Fibroblast of gingiva (primary cell): ENCODE measurements at places on chromosomes 11 and 22.

- DNase-seq, result no peak
Measured at GRCh38 chr11:35146711-35147110, 7.7 kb downstream of the CD44 start.

- peak; percentile 26 for DNase-seq
Measured at GRCh38 chr11:32006799-32007388, 84.0 kb upstream of the RCN1 start.

DNA sequence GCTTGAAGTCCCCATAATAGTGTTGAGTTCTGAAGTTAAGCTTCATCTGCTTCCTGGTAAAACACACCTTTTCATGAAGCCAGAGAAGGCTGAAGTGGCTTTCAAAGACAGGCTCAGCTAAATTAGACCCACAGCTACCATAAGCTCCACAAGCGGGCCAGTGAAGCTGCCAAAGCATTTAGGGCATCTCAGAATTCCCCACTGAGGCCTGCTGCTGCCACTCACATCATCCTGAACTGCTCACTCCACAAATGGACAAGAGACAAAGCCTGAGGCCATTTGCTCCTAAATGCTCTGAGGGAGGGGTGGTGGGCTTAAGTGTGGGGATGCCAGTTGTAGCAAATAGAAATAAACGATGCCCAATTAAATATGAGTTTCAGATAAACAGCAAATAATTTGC lies 14.6 kb downstream of the CCDC83 start:
- no peak for DNase-seq

DNA sequence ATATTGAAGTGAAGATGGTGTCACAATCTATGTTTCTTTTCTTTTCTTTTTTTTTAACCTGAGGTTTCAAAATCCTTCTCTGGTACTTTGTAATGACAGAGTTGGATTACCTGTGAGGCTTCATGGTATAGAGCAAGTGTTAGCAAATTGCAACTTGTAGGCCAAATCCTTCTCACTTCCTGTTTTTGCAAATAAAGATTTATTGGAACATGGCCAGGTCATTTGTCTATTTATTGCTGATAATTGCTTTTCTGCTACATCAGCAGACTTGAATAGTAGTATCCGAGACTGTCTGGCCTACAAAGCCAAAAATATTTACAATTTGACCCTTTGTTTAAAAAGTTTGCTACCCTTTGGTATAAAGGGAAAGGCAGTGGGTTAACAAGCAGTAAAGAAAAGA lies 1059.4 kb upstream of the CCDC90B start:
- no peak for DNase-seq

DNA sequence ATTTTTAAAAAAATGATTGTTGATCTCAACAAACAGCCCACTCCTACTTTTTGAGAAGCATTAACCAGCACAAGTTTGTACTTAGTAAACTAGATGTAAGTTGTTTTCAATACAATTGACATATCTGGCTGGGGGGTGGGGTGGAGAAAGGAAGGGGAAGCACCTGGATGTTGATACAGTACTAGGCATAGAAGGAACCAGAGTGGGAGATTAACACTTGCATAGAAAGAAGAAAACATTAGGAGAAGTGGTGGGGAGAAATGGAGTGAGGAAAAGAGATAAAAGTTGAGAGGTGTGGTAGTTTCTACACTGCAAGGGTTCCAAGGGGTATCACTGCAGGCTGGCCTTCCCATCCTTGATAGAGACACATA lies 10.6 kb upstream of the GAB2 start:
- no peak for DNase-seq

DNA sequence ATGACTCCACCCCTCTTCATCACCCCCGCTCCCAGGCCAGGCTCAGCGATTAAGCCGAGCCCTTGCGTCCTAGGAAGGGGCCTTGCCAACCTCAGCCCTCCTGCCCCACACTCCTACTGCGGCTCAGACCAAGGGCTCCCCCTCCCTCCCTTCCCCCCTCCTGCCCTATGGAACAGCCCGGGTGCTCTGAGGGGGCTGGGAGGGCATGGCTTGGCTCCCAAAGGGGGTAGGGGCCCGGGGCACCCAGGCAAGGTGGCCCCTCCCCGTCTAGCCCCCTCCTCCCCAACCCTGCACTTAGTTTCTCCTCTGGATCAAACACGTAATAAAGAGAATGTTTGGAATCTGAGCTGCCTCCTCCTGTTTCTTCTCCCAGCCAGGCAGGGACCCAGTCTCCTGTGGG lies 6.3 kb downstream of the RCOR2 start:
- DNase-seq, result no peak

- DNase-seq, result no peak
Measured at GRCh38 chr11:5300251-5300650, 1.5 kb downstream of the OR51B4 start.

DNA sequence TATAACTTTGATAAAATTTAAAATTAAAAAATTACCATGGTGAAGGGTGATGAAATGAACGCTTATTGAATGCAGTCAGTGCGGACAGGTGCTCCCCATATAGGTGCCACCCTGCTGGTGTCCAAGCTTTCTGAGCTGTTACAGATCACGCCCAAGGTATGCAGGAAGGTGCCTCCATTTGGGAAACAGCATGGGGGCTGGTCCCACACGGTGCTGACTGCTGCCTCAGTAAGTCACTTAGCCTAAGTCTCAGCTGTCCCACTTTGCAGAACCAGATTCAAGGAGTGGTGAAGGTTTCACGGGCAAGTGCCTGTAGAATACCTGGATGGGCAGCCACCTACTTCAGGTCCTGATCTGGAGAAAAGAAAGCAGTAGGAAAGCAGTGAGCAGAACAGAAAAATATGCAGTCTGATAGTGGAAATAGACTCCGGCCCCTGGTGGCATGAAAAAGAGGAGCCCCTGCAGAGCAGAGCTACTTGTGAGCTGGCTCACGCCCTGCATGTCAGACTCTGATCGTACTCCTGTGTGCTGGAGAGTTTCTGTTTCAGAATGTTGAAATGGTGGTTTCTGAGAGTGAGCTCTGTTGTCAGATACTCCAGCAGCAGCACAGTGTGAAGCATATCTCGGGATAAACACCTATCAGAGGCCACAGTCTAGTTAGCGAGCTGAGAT lies 33.2 kb downstream of the ADORA2A start:
- no peak for DNase-seq

DNA sequence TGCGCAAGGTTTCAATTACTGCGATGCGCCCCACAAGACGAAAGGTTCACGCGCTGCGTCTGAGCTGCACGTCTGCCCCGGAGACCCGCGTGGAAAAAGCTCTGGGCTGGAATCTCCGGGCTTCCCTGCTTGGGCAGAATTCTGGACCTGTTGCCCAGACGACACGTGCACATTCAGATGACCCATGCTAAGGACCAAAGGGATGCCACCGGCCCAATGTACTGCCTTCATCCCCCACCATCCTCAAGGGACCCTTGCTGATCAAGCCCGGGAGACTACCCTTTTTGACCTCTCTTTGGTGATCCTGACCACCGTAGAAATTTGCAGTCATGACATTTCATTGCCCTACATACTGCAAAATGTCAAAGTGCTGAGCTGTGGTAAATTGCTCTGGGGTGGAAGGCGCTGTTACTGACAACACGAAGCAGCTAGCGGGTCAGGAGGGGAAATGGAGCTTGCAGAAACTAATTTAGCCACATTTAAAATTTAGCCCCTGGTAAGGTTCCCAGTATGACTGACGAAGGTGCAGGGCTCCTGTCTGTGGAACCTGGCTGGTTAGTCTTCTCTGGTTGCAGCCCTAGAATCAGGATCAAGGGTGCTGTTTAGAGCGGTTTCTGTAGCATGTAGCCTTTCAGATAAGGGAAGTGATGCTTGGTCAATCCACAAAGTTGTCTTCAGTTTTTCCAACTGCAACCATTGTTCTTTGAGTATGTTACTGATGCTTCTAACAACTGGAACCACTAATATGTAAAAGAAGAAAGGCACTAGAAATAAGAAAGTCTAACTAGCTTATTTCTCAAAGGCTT lies 81.9 kb downstream of the PRR5L start:
- DNase-seq, result no peak

GRCh38 chr22:35605369-35605680 lies 11.8 kb downstream of the MB start:
- DNase-seq, result no peak

DNA sequence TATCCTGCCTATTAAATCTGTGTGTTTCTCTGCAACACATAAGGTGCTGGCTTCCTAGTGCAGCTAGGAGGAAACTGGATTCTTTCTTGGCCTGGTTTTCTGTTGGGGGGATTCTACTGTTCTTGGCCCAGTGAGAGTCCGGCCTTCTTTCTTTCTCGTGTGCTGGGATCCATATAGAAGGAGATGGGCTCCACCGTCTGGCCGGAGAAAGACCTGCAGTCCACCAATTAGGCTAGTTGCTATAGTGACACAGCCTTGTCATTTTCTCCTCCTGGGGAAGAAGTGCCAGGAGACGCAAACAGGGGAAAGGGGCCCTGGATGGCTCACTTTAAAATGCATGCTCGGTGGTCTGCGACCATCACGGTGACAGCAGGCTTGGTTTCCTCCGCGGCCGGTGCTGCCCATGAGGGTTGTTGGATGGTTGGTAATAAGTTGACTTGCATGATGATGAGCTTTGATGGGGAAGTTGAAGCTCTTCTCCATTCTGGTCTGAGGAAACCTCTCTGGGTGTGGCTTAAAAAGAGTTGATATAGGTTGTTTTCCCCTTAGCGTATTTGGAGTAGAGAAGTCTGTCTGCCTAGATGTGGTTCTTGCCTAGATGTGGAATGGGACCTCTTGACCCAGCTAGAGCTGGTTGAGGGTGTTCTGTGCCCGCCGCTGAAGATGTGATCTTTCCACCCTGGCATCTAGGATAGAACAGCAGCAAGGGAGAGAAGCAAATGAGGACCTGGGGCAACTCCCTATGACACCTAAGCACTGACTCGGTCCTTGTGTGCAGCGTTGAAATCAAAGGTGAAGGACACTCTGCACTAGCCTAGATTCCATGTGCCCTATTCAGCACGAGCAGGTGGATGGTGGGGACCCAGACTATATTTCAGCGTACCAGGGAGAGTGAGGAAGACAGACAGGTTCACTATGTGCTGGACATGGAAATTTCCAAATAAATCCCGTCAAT lies 1335.0 kb downstream of the BRD1 start:
- DNase-seq, result peak; percentile 54

GRCh38 chr11:69670158-69670845 lies 4.9 kb downstream of the LTO1 start:
- DNase-seq, result peak; percentile 81

DNA sequence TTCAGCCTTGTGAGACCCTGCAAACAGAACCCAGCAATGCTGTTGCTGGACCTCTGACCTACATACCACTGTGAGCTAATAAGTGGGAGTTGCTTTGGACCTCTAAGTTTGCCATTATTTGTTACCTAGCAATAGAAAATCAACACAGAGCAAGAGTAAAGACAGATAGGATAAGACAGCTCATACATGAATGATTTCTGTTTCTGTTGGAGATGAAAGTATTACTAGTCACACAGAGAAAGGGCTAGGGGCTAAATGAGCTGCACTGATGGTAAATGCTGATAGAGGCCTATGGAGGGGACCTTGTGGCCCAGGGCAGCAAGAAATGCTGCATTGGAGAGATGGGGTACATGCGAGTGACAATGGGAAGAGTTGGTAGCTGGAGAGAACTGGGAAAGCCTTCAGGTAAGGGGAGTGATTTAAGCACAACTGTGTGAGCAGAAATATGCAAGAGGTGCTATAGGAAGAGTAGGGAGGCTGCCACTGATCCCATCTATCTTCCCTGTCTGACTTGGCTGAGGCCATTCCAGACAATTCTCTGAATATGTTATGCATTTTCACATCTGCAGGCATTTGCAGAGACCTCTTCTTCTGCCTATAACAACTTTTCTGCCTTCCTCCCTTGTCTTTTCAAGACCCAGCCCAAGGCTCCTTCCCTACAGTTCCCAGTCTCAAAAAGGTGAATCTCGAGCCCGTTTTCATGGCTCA lies 46.1 kb upstream of the SYN3 start:
- DNase-seq, result no peak

DNA sequence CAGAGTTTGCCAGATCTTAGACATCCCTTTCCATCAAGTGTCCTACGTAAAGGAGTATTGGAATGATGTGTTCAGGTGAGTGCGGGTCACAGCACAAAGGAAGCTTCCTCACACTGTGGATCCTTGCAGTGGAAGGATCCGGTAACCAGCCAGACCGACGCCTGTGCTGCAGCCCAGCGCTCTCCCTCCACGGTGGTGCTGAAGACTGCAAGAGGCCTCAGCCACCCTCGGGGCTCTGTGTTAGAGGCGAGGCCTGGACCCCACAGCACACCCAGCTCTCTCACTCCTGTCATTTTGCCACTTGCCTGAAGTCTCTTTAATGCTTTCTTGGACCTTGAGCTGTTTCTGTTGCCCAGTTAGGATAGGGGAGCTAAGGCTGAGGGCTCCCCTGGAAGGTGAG lies 2.4 kb downstream of the TRMU start:
- DNase-seq, result no peak

DNA sequence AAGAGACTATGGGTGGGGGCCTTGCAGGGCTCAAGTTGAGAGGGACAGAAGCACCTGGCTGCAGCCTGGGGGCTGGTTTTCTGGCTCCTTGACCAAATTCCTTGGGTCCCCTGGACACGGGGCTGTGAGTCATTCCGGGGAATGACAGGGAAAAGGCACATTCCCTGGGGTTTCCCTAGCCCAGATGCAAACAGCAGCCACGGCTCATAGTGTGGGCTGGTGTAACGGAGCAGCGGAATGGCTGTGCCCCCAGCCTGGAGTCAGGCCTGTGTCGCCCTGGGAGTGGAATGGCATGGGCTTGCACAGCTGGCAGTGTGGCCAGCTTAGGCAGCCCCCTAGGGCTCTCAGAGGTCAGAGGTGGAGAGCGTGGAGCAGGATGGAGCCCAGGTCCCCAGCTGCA lies 77.6 kb upstream of the KCNQ1OT1 start:
- DNase-seq, result no peak

- no peak for DNase-seq
Measured at GRCh38 chr22:21915624-21916308, 36.9 kb downstream of the PPM1F start.

GRCh38 chr11:134864233-134864967 lies 452.4 kb upstream of the B3GAT1 start:
- no peak for DNase-seq

DNA sequence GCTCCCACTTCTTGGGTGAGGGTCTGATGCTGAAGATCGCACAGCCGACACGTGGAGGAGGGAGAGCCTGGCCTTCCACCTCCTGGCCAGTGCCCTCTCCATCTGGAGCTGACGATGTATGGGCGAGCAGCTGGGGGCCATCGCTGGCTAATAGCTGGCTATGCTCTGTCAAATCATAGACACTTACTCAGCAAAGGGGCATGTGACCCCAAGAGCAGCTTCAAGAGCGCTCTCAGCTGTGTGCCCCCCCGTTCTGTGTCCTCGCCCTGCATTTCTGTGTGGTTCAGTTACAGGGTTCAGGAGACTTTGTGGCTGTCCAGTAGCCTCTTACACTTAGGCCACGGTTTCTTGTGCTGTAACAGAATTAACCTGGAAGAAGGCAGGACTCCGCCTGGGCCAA lies 26.4 kb downstream of the FBLN1 start:
- DNase-seq, result no peak

DNA sequence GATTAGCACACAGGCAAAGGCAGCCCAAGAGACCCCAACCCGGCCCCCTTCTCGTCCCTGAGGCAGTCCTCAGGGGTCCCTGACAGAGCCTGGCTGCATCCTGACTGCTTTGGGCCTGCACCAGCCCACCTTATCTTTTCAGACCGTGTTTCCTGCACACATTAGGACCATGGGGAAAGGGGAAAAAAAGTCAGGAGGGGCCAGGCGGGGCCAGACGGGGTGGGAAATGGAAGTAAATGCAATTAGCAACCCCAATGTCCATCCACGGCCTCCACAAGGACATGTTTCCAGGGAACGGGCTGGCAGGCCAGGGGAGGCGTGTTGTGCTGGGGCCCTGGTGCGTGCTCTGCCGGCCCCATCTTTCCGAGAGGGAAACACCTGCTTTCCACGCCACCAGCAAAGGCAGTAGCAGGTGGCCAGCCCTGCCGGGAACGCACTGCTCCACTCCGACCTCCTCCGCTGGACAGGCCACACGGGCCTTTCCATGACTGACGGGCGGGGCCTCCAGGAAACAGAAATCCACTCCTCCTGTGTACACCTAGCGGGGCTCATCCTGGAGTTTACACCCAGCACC lies 7.4 kb downstream of the EHD1 start:
- DNase-seq, result no peak
